ENCODE measurements at places on chromosomes 4 and X. TPM values are rescaled to one million over a fixed set of nuclear protein-coding genes. Genes with fewer than 3 reads are reported as not detected.

PABPC1L2A gene
- total RNA-seq, result not detected

ATP6AP2 gene
- 122 TPM for total RNA-seq

TMPRSS11F gene
- not detected for total RNA-seq

FRMD7 gene
- total RNA-seq, result not detected

IL2RG gene
- total RNA-seq, result not detected

GPC4 gene
- total RNA-seq, result under 0.01 TPM

DNAAF6 gene
- not detected for total RNA-seq

USP17L25 gene
- total RNA-seq, result not detected

XK gene
- total RNA-seq, result not detected

GLUD2 gene
- 1.2 TPM for total RNA-seq

H2BW2 gene
- not detected for total RNA-seq

ELOVL6 gene
- total RNA-seq, result 7.7 TPM

BMPR1B gene
- under 0.01 TPM for total RNA-seq

PDK3 gene
- total RNA-seq, result 5.5 TPM

CD38 gene
- 0.09 TPM for total RNA-seq
